AG08396 (cell line): ENCODE measurements at places on chromosomes 2 and 18.

DNA sequence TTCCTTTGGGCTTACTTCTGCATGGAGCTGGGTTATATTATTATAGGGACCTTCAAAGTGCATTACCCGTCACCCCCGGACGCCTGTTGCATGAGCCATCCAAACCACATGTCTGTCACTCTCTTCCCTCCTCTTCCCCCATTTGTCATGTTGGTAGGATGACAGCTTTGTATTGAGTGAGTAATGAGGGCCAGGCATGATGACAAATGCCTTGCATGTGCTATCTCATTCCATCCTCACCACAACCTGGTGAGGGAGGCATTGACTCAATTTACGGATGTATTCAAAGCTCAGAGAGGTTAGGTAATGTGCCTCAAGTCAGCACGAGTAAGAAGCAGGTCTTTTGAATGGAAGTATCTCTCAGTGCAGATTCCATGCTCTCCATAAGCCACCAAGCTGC, 510.5 kb upstream of the TNP1 start:
- peak; percentile 17 for DNase-seq

DNA sequence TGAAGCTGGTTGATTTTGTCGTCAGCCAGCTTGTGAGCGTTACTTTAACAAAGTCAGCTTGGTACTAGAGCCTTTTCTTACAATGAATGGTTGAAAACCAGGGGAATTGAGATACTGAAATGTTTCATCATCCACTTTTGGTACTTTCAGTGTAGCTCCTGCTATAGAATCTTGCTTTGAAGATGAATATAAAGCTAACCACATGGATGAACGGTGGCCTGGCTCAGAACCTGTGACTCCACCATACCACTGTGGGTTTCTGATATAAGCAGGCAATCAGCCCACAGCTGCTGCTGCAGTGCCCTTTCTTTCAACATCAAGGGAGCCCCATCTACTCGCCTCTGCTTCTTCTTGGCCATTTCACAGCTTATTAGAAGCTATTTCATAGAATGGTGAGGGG, 53.2 kb upstream of the GPR45 start:
- DNase-seq: no peak

GRCh38 chr2:6921321-6921922, 4.2 kb downstream of the RNF144A start:
- DNase-seq: no peak

DNA sequence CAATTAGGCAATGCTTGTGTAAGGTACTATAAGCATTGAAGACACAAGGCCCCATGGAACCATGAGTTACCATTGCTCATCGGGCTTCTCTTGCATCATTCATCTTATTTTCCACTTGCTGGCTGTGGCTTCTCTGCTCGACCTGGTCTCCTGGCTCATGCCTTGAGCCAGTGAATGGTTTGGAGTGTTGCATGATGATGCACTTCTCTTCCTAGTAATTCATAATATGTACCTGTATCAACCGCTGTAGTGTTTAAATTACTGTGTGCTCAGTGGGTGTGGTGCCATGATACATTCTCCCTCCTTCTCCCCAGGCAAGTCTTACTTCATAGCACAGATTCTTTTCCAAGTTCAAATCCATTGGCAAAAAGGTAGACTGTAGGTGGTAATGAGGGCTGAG, 66.8 kb downstream of the ABCA12 start:
- DNase-seq: no peak

DNA sequence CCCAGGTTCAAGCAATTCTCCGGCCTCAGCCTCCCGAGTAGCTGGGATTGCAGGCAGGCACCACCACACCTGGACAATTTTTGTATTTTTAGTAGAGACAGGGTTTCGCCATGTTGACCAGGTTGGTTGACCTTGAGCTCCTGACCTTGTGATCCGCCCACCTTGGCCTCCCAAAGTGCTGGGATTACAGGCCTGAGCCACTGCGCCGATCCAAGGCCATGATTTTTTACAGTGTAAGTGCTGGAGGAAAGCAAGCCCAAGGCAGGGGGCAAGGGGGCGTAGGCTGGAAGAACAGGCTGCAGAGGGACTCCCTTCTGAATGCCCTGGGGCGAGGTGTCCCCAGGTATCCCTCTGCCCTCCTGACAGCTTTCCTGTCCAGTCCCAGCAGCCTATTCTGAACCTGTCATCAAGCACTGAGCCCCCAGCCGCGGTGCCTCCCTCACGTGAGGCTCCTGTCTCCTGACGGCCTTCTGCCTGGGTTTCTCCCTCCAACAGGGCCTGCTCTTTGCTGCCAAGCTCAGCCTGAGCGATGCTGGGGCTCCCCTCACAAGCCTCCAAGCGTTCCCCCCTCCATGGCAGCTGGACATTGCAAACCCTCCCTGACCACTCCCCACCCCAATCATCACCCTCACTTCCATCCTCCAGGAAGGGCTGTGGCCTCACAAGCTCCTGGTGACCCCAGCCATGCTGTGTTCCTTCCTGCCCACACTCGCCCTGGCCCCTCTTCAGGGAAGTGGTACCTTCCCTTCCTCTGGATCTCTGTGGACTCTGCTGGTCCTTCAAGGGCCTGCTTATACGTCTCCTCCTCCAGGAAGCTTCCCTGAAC, 37.6 kb downstream of the ZFP36L2 start:
- DNase-seq: no peak

- DNase-seq: no peak
Measured at GRCh38 chr2:50746526-50746925, 285.4 kb downstream of the NRXN1 start.

- no peak for DNase-seq
Measured at GRCh38 chr2:8645176-8645831, 36.6 kb upstream of the ID2 start.

GRCh38 chr2:66095820-66096345, 339.0 kb upstream of the MEIS1 start:
- DNase-seq: no peak

DNA sequence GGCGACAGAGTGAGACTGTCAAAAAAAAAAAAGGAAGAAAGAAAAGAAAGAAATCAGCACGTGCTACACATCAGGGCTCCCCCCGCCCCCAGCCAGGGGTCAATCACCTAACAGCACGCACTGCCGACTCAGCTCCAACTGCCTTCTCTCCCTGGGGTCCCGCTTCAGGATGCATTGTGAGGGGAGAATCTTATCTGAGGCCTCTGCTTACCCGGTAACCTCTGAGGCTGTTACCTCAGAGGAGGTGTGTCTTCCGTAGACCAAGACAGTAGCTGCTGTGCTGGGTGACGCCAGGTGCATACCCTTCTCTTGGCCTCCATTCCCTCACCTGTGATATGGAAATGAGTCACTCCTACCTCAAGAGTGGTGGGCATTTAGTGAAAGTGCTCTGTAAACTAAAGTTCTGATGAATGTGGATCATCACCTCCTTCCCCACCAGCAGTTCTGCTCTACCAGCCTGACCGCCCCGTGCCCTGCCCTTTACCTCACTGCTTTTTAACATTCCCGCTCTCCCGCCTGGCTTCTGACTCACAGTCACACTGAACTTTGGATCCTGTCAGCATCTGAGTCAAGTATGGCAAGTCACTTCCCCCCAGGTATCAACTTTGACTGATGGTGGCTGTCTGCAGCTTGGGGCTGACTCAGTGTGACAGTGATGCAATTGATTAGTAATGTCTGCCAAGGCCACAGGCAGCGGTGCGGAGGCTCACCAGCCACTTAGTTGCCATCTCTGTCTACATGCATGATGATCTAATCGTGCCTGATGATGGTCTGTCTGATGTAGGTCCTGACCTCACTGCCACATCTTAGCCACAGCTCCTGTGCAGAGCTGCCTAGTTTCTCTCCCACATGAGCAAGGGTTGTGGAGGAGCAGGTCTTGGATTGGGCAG, 20.1 kb downstream of the ARID5A start:
- peak; percentile 68 for DNase-seq

DNA sequence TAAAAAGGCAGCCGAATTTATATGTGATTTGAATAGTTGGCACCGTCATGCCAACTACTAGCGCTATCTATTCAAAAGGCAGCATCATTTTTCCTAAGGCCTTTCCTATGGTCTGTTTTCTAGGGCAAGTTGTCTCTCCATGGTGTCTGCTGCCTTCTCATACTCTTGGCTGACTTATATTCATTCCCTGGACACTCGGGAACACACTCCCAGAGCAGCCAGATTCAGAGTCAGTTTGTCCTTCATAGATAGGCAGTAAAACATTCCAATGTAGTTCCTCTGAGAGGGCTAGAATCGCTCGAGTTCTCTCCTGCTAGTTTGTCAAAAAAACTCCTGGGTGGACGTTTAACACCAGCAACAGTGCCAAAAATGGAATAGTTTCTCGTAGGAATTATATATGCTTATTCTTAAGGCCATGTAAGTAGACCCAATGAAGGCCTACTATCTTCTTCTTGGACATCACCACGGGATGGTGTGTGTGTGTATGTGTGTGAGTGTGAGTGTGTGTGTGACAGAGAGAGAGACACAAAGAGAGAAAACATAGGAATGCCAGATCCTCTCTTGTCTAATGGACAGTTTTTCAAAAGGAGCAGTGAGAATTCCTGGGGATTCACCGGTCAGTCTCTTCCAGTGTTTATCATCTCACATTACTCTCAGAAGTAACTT, 129.3 kb upstream of the CTAGE1 start:
- DNase-seq: no peak

DNA sequence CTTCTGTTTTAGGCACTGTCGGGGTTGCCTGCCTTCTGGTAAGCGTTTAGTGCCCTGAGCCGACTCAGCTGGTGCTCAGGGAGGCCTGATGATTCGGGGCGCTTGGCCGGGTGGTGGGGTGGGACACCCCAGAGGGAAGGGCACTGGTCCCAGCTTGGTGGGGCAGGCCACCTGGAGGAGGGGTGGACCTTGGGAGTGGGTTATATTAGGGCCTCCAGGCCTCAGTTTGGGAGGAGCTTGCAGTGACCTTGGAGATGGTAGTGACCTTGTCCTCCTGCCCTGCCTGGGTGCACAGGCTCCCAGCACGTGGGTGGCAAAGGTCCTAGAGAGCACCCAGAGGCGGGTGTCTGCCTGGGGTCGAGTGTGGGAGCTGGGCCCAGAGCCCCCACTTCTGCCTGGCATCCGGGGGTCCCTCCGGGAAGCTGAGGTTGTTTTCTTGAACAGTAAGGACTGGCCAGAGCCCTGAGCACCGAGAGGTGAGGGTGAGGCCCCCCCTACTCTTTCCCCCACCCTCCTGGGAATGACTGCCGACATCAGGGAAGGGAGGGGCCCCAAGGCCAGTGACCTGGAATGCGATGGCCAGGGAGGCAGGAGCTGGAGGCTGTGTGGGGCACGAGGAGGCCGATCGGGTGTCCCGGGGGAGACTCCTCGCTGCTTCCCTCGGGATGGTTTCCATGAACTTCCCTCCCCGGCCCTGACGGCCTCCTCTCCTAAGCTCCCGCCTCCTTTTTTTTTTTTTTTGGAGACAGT, 61.3 kb downstream of the HPCAL1 start:
- DNase-seq: no peak
